ENCODE measurements at places on chromosomes 16 and 17.
A peak's percentile ranks its signal among the peaks of the same experiment; 100 is the strongest.

DNA sequence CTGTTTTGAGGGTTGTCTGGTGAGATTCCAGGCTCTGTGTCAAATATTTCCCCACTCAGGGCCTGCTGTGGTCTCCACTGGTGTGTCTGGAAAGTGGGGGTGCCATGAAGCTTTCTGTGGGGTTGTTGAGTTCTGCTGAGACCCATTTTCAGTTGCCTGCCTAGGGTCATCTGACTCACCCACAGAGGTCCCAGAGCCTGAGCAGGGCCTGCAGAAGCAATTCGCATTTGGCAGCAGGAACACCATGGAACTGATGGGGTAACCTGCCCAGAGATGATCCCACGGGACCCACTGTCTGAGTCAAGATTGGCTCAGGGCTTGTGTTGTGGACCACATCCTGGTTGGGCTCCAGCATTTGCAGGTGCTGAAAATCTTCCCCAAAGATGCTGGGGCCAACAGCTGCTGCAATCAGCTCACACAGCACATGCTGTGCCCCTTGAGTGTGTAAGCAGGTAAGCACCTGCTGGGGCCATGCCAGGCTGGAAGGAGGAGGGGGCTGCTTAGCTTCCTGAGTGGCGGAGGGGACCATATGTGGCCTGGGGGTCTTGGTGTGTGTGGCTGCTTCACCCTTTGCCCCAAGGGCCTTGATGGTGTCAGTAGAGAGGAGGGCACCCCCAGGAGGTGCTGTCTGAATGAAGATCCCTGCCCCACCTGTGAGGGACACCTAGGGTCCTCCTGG is 1726.1 kb downstream of the TP53TG3F start:
- no peak for DNase-seq

- DNase-seq, result peak; percentile 74
Measured at GRCh38 chr17:55577687-55578086, 66.4 kb upstream of the SMIM36 start.

DNA sequence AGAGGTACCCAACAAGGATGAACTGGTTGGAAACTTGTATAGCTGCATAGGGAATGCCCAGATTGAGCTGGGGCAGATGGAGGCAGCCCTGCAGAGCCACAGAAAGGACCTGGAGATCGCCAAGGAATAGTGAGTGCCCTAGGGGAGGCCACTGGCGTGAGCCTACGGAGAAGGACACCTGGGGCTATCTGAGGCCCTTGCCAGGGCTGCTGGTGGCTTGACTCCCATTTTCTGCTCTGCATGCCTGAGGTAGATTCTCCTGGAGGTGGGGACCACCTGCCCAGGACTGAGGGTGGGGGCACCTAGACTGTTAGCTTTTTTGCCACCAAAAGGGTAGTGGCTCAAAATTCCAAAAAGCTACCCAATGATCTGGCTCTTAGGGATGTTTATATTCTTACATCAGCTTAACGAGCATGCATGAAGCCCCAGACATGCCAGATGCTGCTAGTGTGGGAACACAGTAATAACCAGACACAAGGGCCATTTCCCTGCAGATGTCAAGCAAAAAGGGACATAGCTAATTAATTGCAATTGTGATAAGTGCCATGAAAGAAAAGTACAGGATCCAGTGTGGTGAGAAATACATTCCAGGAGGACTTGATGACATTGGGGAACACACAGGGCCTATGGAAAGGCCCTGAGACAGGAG is 8.8 kb downstream of the ODAD4 start:
- no peak for DNase-seq

DNA sequence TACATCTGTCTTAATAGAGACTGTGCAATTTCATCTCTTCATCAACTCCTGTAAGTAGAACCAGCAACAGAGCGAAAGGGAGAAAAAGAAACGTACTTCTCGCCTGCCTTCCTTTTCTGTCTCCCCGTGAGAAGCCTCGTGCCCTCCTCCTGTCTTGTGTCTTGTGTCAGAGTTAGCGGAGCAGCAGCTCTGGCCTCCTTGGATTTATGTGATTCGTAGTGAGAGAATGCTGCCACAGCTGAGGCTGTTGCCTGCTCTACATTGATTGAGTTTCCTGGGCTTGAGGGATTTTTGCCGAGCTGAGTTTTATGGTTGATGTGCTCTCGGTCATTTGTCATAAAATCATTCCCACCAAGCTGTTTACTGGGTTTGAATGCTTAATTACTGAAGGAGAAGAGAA is 579.1 kb upstream of the RBFOX1 start:
- DNase-seq, result no peak

DNA sequence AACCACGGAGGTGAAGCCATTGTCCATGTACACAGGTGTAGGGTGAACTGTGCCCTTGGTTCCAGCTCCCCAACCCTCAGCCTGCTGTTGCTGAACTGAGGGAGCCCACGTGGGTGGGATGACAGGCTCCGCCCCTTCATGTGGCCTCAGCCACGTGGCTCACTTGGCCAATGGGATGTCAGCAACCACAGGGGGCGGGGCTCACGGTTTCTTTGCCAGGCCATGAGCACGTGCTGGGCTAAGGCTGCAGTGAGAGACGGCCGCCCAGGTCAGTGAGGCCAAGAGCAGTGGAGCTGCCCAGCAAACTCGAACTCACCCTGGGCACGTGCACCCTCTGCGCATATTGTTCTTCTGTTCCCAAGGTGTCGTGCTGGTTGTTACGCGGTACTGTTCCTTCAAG is 282.6 kb downstream of the IRF8 start:
- DNase-seq, result no peak

GRCh38 chr16:53433509-53433908 is 762 bp upstream of the RBL2 start:
- DNase-seq, result no peak

- no peak for DNase-seq
Measured at GRCh38 chr16:1325673-1326371, 7.6 kb upstream of the BAIAP3 start.

- no peak for DNase-seq
Measured at GRCh38 chr17:80003969-80004368, 31.7 kb downstream of the TBC1D16 start.
